ENCODE measurements at places on chromosomes 16 and 17.

DNA sequence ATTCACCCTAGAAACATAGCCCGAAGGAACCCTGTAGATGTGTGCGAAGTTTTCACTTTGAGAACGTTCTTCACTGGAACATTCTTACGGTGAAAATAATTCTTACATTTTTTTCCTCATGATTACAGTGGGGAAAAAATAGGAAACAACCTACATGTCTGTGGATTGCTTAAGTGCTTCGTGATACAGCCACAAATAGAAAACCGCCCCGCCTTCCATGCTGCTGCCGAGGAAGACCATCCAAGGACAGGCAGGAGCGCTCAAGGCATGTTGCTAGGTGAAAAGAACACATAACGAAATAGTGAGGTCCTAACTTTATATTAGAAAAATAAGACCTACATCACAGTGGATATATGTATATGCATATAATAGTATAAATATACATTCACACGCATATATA is 78.8 kb downstream of the BMERB1 start:
- DNase-seq = no peak

GRCh38 chr16:2969545-2970521 is 685 bp downstream of the PAQR4 start:
- peak; percentile 89 for DNase-seq

- no peak for DNase-seq
Measured at GRCh38 chr16:84407588-84408313, 39.4 kb downstream of the ATP2C2 start.

DNA sequence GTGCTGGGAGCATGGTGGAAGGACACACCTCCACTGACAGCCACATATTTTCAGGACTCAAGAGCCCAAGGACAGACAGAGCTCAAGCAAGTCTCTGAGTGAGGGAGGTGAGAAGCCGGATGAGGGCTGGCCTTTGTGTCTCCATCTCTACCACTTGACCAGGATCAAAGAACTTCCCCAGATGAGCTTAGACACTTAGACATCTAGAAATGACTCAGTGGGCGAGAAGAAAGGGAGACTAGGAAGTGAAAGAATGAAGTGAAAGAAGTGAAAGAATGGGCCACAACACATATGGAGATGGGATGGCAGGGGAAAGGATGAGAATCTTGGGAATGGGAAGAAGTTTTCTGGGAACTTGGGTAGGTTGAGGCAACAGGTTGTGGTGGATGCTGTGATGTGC is 274.9 kb upstream of the CCL2 start:
- DNase-seq = no peak

GRCh38 chr17:704111-704864 is 10.4 kb downstream of the VPS53 start:
- no peak for DNase-seq

DNA sequence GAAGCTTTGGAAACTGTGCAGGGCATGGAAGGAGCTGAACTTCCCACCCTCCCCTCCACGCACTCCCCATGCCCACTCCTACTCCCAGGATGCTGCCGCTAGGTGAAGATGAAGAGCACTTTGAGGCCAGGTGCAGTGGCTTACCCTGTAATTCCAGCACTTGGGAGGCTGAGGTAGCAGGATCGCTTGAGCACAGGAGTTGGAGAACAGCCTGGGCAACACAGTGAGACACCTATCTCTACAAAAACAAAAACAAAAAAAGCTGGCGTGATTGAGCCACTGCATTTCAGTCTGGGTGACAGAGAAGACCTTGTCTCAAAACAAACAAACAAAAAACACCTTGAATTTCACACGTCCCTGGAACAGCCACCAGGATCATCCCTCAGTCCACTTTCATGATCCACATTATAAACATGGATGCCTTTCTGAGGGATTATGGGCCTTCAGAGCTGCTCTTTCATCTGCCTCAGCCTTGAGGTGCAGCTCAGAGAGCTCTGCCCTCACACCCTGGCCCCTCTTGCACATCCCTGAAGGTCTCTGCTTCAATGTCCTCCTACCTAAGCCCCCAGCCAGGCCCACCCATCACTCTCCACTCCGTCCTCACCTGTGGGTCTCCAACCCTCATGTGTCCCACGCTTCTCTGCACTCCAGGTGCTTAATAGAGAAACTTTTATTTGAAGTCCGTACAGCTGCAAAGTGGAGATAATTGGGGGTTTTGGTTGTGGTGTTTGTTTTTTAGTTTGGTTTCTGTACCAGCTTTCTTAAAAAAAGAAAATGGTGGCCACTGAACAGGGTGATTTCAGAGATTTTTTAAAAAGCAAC is 25.8 kb downstream of the PHB1 start:
- DNase-seq = no peak

GRCh38 chr16:79519448-79519847 is 81.1 kb downstream of the MAF start:
- no peak for DNase-seq

DNA sequence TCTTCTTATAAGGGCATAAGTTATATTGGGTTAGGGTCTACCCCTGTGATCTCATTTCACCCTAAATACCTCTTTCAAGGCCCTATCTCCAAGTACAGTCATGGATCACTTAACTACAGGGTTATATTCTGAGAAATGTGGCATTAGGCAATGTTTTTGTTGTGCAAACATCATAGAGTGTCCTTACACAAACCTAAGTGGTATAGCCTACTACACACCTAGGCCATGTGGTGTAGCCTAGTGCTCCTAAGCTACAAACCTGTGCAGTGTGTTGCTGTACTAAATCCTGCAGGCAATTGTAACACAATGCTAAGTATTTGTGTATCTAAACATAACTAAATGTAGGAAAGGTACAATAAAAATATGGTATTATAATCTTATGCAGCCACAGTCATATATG is 18.0 kb downstream of the CLEC3A start:
- DNase-seq = no peak

Data from urothelium cell line (cell line).